DMS 273 treated with DMSO at 0.1 percent for 48 hours (cell line): ENCODE measurements at places on chromosomes 7 and 10.

- no peak for DNase-seq
These were observed 116.3 kb upstream of the PPP2R2D start for GRCh38 chr10:131784363-131785120.

- no peak for DNase-seq
These were observed 56.6 kb upstream of the CALD1 start for GRCh38 chr7:134722786-134723322.

- no peak for DNase-seq
These were observed 44.5 kb downstream of the HHEX start for GRCh38 chr10:92734301-92734700.

DNA sequence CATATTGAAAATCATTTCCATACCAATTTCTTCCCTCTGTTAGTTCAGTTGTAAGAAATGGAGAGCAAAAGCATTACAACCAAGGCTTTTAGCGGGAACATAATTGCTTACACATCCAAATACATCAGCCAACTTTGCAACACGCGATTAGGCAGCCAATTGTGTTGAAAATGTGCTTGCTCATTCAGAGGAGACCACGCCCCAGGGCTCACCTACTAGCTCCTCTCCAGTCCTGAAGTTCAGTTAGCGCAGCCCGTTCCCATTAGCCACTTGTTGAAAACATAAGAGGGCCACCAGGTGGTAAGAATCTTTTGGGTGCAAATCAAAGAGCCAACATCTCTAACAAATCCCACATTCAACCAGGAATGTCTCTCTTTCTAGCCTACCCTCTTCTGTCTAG is 213.2 kb upstream of the MDFIC start:
- DNase-seq = no peak

DNA sequence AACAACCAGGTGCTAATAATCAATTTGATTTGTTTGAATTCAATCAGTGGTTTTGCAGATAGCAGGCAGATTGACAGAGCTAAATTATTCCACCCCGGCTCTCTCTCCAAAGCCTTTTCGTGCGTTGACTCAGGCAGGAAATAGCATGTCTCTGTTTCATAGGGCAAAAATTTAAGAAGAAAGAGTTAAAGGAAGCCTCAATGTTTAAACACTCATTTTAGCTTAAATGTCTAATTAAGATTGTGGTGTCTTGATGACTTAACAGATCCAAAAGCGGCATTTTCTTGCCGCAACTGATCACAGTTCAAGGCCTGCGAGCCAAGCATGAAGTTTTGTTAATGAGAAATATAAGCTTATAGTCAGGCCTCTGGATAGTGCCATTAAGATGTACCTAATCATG is 1051.1 kb upstream of the AUTS2 start:
- no peak for DNase-seq

GRCh38 chr7:151232917-151233701 is 826 bp downstream of the CHPF2 start:
- no peak for DNase-seq

GRCh38 chr10:86325158-86325557 is 41.4 kb downstream of the GRID1 start:
- DNase-seq = no peak

- DNase-seq = no peak
These were observed 2.4 kb upstream of the ARID5B start for GRCh38 chr10:61899069-61899531.

GRCh38 chr10:97633921-97634320 is 621 bp upstream of the MORN4 start:
- no peak for DNase-seq

DNA sequence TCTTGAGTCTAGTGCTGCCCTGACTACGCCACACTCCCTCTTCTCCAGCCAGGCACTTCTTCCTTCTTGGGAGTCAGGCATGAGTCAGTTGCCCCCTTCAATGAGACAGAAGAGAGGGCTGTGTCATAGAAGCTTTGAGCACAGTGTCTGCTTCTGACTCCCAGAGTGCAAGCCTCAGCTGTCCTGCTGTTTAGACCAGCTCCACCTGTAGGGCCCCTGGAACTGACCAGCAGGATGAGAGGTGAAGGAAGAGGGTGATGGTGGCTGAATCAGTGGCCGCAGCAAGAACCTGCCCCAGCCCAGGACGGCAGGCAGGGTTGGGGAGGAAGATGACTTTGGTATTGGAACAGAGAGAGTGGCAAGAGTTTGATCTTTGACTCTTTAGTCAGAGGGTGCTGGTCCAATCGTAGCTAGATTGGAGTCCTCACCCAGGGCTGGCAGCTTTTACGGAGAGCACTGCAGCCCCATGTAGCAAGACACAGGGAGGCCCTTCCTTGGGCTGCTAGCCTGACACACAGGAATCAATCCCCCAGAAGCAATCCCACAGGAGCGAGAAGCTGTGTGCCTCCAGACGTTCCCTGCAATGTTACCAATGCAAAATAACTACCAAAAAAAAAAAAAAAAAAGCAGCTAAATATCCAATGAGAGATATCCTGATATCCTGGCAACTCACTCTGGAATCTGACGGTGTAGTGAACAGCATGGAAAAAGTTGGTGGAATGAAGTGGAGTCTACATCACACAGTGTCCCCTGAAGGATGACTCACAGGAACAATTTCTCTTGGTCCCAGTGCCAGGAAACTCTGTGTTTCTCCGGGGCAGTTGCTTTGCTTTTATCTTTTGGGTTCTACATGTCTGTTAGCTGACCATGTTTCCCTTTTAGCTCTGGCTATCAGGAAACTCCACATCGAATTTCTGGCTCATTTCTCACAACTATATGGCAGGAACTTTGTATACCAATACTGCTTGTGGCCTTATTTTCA is 6.9 kb downstream of the C10orf62 start:
- DNase-seq = no peak

DNA sequence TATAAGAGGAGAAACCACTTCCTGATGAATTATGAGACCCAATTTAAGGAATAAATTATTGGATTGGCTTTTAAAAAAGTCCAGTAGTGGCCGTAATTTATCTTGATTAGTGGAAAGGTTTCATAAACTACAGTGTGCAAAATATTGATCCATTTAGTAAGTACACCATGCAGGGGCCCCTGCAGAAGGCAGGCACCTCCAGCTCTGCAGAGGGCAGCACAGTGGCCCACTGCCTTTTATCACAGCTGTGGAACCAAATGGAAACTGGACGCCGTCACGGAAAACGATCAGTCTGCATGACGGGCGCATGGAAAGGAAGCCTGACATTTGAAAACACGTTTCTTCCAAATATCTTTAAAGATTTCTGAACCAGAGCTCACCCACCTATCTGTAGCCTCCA is 204.0 kb downstream of the DPP6 start:
- DNase-seq = no peak

- peak; percentile 12 for DNase-seq
These were observed 109.8 kb upstream of the PALS2 start for GRCh38 chr7:24463474-24463873.

GRCh38 chr10:104406715-104407650 is 53.4 kb downstream of the CFAP58 start:
- peak; percentile 5 for DNase-seq

DNA sequence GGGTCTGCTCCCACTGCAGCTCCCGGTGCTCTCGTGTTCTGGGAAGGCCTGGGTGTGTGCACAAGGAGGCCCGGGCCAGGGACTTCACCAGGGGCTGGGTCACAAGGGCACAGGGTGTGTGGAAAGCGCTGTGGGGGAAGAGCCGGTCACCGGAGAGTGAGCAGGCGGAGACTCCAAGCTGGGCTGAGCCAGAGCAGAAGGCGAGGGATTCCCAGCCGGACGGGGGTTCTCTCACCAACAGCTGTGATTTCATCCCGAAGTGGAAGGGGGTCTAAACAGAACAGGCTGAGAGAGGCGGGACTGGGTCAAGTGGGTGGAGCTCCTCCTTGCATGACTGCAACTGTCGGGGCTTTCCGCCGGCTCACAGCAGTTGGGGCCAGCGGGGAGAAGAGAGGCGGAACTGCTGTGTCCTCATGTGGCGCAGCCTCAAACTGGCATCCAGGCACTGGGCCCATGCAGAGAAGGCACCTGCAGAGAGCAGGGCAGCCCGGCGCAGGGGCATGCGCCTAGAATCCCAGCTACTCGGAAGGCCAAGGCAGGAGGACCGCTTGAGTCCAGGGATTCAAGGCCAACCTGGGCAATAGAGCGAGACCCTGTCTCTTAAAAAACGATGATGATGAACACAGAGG is 7.6 kb upstream of the ORAI2 start:
- no peak for DNase-seq

GRCh38 chr10:70340137-70340536 is 42.3 kb downstream of the LRRC20 start:
- DNase-seq = no peak

DNA sequence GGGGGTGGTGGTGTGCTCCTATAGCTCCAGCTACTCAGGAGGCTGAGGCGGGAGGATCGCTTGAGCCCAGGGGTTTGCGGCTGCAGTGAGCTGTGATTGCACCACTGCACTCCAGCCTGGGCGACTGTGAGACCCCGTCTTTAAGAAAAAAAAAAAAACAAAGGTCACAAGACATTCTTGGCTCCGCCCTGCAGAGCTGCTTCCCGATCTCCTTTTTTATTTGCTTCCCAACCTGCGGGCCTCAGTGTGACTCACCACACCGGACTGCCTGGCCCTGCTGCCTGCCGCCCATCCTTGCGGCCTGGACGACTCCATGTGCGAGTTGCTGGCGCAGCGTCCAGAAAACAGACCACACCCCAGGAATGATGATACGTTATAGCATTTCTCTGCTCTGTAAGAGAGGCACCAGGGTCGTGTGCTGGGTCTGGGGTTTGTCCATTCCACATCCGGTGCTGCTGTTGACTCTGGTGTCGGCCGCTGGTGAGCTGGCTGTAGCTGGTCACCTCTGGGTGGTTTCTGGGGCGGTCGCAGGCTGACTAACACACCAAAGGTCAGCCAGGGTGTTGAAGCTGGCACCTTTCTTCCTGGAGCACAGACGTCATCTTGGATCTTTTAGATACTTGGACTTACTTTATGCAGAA is 123.6 kb downstream of the TCF7L2 start:
- no peak for DNase-seq

- no peak for DNase-seq
These were observed 3.0 kb downstream of the IRF5 start for GRCh38 chr7:128940494-128941322.

GRCh38 chr10:24822590-24822989 is 98.9 kb upstream of the ARHGAP21 start:
- DNase-seq = no peak

GRCh38 chr7:45400680-45401079 is 173.5 kb upstream of the ADCY1 start:
- no peak for DNase-seq

- DNase-seq = no peak
These were observed 315.0 kb downstream of the IPMK start for GRCh38 chr10:57952741-57953140.

DNA sequence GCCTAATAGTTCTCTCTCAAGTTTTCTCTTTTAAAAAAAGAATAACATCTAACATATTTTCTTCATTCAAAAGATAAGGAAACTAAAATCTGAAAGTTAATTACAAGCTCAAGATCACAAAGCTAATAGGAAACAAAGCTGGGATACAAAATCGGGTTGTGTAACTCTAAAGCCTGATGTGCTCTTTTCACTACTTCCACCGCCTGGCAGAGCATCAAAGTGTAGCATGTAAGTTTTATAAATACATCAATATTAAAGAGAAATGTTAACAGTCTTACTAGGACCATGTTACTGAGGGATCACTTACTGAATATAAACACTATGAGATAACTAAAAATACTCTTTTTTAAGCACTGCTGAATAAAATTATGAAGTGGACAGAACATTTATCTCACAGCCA is 97.2 kb downstream of the KMT2C start:
- no peak for DNase-seq

- no peak for DNase-seq
These were observed 5.1 kb upstream of the BLNK start for GRCh38 chr10:96276426-96276825.

GRCh38 chr10:126917975-126918908 is 13.0 kb downstream of the DOCK1 start:
- no peak for DNase-seq
